Erythroblast (primary cell): ENCODE measurements at places on chromosomes 1 and 21.
A peak's percentile ranks its signal among the peaks of the same experiment; 100 is the strongest.

- DNase-seq, result no peak
These were observed 39.1 kb downstream of the TFF3 start for GRCh38 chr21:42276076-42276475.

DNA sequence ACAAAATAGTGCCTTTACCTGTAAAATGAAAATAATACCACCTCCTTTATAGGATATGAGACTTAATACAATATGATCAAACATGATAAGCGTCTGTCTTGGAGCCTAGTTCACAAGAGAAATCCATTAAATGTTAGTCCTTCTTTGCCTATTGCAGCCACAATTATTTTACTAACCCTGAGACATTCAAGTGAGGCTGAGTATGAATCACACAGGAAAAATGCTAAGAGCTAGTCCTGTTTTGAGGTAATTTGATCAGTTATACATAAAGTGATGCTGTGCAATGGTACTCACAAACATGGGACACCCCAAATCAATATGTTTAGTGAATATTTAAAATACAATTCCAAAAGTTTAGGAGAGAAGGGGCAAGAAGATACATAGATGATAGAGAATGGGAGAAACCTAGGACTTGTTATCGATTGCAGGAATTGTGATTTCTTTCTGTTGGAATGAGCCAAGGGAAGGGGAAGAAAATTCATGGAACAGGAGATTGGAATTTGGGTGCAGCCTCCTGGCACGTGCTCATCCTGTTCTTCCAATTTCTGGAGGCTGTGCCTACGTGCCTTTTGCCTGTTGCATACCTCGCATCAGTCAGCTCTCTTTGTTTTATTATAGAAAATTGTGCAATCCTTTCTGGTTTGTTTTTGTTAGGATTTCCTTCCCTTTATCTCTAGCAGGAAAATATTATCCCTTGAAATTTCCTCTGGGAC, 39.9 kb upstream of the BACH1 start:
- no peak for DNase-seq

DNA sequence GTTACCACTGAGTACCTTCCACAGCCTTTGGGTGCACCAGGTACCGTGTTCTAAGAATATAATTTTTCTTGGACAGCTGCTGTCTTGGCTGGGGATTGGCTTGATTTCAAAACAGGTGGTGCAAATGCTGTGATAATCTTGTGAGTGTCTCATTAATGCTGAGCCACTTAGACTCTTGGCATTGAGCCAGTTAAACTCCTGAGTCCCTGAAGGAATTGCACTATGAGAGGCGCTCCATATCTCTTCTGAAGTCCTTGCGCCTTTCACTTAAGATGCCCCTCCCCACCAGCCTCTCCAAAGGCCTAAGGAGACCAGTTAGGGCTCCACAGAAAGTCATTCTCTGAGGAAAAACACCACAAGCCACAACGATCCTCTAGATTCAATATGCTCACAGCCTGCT, 51.0 kb downstream of the BACH1 start:
- DNase-seq, result peak; percentile 71

GRCh38 chr1:206705726-206706297, 21.1 kb downstream of the MAPKAPK2 start:
- no peak for DNase-seq

- no peak for DNase-seq
These were observed 485.7 kb upstream of the BRINP3 start for GRCh38 chr1:190963321-190963720.

DNA sequence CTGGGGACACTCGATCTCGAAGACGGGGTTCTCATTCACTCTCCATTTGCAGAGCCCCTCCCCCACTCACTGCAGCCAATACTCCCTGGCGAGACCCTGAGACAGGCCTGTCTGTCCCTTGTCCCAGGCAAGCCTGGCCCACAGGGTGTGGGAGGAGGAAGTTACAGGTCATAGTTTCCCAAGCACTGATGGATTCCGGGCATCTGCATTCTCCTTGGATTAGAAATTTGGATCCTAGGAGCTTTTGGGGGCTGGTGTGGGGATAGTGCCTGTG, 11.3 kb downstream of the WNT3A start:
- DNase-seq, result no peak

- no peak for DNase-seq
These were observed 103.0 kb downstream of the DISC1 start for GRCh38 chr1:231729544-231729943.

GRCh38 chr1:24316645-24317044, 2.5 kb upstream of the GRHL3 start:
- no peak for DNase-seq
